ENCODE measurements at places on chromosomes 3 and 15.

GRCh38 chr15:27059610-27060202 is 88.7 kb downstream of the GABRG3 start:
- no peak for DNase-seq

- DNase-seq: no peak
Measured at GRCh38 chr3:100697723-100698285, 11.5 kb upstream of the TFG start.

GRCh38 chr3:139122221-139122581 is 77.5 kb upstream of the PRR23C start:
- no peak for DNase-seq

DNA sequence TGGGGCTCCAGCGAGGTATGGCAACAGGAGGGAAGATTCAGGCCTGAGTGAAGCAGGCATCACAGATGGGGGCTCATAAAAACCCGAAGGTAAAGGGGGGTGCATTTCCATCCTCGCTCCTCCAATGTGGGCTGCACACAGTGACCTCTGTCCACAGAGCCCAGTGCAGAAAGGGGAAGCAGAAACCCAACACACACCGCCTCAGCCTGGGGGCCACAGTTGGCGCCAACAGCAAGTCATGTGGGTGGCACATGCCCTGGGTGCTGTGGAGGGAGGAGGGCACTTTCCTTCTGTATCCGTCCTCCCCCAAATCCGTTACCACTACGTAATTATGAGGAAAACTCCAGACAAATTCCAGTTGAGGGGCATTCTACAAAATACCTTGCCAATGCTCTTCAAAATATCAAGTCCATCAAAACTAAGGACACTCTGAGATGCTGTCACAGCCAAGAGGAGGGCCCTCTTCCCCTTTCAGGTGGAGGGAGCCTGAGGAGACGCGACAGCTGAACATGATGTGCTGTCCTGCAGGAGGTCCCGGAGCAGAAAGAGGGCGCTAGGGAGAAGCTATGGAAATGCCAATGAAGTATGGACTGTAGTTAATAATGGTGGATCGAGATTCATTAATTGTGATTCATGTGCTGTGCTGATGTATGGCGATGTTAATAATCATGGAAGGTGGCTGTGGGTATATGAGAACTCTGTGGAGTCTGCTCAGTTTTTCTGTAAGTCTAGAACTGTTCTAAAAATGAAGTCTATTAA is 16.4 kb downstream of the APBA2 start:
- DNase-seq: no peak

Measured in central memory CD4-positive, alpha-beta T cell (primary cell).